ENCODE measurements at places on chromosomes 7 and 10.
A peak's percentile ranks its signal among the peaks of the same experiment; 100 is the strongest.

GRCh38 chr7:128030263-128030653 lies 979 bp downstream of the LRRC4 start:
- DNase-seq: no peak

DNA sequence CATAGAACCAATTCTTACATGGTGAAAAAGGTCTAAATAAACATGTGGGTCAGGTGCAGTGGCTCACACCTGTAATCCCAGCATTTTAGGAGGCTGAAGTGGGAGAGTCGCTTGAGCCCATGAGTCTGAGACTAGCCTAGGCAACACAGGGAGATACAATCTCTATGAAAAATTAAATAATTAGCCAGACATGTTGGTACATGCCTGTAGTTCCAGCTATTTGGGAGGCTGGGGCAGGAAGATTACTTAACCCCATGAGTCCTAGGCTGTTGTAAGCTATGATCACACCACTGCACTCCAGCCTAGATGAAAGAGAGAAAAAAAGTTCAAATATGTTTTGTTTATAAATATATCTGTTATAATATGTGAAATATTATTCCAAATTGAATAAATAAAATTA lies 643.6 kb downstream of the IPMK start:
- DNase-seq: no peak

DNA sequence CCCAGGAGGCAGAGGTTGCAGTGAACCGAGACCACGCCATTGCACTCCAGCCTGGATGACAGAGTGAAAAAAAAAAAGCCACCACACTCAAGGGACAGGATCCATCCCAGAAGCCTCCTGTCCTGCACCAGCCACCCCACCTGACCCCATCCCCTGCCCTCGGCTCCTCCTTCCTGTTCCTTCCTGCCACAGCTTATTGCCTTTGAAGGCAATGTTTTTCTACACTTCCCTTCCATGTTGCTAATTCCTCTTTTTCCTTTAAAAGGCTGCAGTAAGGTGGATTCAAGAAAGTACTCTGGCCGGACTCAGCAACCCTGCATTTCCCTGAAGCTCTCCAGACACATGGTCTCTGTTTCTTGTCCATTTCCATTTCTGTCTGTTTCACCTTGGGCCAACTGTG lies 80.9 kb downstream of the FAM171A1 start:
- DNase-seq: no peak

- no peak for DNase-seq
These were observed 105.0 kb downstream of the SUGCT start for GRCh38 chr7:40239755-40240303.

DNA sequence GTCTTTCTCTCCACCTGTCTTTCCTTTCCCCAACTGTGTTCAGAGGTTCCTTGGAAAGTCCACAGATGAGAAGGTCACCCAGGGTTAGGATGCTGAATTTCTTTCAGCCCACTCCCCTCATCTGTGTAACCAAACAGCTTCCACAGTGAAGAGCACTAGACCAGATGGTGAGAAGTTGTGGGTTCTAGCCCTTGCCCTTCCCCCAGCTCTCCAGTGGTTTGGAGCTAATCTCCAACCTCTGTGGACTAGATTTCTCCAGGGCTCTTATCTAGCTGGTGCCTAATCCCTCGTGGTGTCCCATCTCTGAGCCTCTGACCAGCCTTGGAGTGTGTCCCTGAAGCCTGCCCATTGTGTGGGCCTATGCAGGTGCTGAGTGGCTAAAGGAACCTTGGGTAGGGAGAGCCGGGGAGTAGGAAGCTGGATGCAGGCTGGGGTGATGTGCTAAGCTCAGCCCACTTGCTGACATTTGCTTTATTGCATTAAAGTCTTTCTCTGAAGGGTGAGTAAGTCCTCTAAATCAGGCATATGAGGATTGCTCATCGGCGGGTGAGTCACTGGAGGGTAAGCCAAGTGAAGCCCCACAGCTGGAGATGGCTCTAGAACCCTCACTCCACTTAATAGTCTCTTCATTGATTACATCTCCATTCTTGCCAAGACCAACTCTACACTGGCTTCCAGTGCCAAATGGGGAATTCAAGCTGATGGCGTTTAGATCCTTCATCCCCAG lies 14.9 kb downstream of the DUSP5 start:
- DNase-seq: peak; percentile 90

GRCh38 chr10:69407621-69408301 lies 9.0 kb downstream of the TACR2 start:
- DNase-seq: no peak

GRCh38 chr10:90958781-90959180 lies 37.9 kb upstream of the ANKRD1 start:
- DNase-seq: no peak

DNA sequence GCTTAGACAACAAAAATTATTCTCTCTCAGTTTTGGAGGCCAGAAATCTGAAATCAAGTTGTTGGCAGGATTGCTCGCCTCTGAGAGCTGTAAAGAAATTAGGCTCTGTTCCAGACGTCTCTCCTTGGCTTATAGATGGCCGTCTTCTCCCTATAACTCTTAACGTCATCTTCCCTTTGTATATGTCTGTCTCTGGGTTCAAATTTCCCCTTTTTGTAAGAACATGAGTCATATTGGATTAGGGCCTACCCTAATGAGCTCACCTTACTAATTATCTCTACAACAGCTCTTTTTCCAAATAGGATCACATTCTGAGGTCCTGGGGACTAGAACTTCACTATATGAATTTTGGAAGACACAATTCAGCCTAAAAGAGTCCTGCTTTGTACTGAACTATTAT lies 22.4 kb downstream of the GALNTL5 start:
- no peak for DNase-seq

DNA sequence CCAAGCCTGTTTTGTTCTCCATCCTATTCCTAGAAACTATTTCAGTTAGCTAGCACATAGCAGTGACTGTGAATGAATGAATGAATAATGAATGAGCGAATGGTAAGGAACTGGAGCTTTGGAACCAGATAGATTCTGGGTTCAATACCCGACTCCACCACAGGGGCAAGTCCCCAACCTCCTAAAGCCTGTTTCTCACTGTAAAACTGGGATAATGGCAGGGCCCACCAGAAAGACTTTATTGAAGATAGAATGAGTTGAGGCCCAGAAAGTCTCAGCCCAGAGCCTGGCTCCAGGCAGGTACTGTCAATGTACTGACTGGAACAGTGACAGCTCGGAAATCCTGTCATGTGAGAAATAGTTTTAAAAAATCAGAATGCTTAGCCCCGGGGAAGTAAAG lies 1.1 kb upstream of the CDH23 start:
- no peak for DNase-seq

DNA sequence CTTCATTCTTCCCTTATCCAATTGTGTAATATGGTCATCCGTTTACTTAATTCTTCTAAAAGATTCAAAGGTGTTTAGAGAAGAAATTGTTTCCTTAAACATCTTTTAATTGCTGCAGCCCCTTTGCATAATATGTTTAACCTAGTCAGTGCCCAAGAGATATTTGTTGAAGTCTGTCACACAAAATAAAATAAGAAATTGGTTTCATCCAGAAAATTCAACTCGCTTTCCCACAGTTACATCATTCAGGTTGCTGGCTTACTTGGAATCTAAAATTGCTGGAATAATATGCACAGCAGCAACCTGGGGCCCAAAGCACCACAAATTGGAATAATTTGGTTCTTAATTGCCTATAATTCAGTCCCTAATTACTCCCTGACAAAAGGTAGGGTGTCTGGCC lies 155.1 kb upstream of the ETV1 start:
- no peak for DNase-seq

GRCh38 chr10:63646491-63646890 lies 125.3 kb downstream of the REEP3 start:
- no peak for DNase-seq

GRCh38 chr7:137923380-137923779 lies 76.6 kb upstream of the DGKI start:
- peak; percentile 88 for DNase-seq

GRCh38 chr7:102208826-102209225 lies 77.8 kb upstream of the SH2B2 start:
- no peak for DNase-seq

GRCh38 chr10:8060010-8060703 lies 5.7 kb downstream of the GATA3 start:
- peak; percentile 59 for DNase-seq

DNA sequence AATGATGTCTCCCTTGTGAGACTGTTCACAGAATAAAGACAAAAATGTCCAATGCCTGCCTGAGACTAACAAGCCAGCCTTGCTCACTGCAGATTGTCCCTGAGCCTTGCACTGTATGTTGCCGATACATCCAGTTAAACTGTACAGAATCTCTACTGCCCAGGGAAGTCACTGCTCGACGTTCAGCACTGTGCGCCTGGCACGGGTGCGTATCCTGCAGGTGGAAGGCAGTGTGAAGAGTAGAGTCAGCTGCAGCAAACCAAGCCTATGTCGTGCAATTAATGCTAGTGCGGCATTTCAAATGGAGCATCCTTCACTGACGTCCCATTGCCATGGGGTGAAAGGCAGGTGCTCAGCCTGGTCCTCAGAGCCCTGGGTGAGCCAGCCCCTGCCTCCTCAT lies 132.9 kb downstream of the TNS3 start:
- DNase-seq: no peak

- DNase-seq: no peak
These were observed 52.3 kb upstream of the TMEM229A start for GRCh38 chr7:124085179-124085578.

DNA sequence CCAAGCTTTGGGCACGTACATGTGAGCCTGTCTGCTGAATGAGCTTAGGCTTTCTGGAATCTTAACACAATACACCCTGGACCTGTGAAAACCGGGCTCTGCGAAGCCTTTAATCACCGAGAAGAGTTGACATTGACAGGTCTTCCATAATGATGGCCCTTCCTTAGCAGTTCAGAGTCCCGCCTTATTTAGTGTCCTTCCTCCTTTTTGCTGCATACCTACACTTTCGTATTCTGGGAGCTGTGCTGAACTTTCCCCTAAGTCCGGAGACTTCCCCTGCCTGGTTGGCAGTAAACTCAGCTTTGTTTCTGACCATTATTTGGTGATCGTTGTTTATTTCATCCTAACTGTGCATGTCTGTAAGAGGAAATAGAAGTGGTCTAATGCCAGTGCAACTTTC lies 212.0 kb downstream of the CAMK1D start:
- DNase-seq: no peak

DNA sequence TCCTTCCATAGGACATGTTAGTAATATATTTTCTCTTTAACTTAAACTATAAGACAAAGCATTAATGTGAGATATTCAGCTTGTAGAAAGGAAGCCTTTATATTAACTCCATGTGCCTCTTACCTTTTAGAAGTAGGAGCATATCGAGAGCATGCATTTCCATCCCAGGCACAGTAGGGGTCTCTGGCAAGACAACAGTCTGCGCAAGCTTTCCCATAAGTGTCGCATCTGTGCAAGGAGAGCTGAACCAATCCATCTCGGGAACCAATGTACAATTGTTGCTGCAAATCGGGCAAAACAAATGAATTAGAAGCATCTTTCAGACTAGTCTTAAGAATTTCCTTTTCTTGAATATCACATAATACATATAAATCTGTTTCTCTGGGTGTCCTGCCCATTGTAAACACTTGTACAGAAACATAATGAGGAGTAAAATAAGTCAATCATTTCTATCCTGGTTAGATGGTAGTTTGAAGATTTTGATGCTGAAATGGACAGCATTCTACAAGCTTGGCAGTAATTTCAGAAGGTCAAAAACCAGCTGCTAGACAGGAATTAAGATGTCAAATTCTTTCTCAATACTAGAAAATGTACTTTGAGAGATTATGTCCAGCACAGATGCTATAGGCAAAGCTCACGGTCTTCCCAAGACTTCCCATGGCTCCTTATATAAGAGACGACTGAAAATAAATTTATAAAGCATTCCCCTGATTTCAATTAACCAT lies 171.8 kb downstream of the SEMA3D start:
- no peak for DNase-seq

GRCh38 chr7:16889305-16889704 lies 7.5 kb upstream of the AGR3 start:
- DNase-seq: no peak

GRCh38 chr7:41058986-41059741 lies 643.7 kb downstream of the INHBA start:
- DNase-seq: no peak

- no peak for DNase-seq
These were observed 207.1 kb upstream of the GHITM start for GRCh38 chr10:83932245-83932644.

DNA sequence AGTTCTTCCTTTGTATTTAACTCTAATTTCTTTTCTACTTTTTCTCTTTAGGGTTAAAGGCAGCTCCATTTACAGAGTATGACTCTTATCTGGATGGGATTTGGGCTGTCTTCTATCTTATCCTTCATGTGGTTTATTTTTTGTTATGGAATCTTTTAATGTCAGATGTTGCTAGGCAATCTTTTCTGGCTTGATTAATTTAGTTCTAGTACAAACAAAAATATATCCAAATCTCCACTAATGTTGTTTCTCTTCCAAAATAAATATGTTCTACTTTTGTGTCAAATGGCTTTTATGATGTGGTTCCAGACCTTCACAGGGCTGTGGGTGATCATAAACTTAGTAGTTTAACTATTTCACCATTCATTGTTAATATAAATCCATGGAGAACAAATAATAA lies 246.9 kb downstream of the AHR start:
- DNase-seq: no peak

DNA sequence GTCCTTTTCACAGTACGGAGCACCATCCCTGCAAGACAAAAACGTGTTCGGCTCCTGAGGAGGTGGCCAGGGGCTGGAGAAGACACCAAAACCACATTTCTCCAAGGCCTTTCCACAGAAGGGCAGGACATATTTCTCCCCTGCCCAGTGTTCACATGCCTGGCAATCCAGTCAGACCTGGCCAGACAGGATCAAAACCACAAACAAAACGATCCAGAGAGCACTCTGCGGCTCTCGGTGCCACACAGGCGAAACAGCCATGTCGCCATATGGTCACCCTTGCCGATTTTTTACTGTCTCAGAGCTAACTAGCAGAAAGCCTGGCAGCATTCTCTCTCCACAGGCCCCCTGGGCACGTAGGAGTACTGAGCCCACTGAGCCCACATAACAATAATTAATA lies 113.0 kb downstream of the ABLIM1 start:
- no peak for DNase-seq

DNA sequence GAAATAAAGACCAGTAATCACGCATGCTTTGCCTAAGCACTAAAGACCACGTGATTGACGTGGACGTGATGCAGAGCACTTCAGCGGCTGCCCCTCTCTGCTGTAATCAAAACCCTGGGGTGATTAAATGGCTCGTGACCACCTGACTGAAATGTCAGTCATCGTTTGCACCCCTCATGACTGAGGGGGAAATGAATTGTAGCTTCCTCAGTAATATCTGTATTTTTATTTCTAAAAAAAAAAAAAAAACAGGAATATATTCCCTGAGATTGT lies 148.1 kb upstream of the RSU1 start:
- DNase-seq: no peak

DNA sequence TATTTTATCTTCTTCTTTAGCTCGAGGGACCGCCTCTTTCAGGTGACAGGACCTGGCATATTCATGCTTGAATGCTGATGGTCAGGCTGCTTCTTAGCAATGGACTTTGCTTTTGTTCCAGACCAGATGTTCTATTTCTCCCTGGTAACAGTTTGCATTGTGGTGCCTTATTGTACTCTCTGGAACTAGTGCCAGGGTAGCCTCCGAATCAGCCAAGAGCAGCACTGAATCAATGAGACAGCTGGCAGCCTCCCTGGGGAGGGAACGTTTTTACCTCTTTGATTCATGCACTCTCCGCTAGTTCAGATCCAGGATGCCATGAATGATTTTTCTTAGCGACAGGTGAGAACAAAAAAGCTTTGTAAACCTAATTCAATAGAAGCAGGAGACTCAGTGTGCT lies 54.1 kb upstream of the NXPH1 start:
- no peak for DNase-seq

- DNase-seq: no peak
These were observed 332.6 kb downstream of the SH2D4B start for GRCh38 chr10:80870282-80870681.

All from fibroblast of skin of right quadriceps (primary cell).